ENCODE measurements at places on chromosomes 3 and 15.
A peak's percentile ranks its signal among the peaks of the same experiment; 100 is the strongest.

GRCh38 chr3:171788546-171789351 is 21.5 kb downstream of the PLD1 start:
- H3K4me3 ChIP-seq = no peak overlapping the region
- H3K27ac ChIP-seq = no peak overlapping the region
- H3K4me1 ChIP-seq = no peaks in the 10 kb centered on the region
- H3K27me3 ChIP-seq = no peaks in the 10 kb centered on the region
- H3K36me3 ChIP-seq = no peaks in the 10 kb centered on the region

DNA sequence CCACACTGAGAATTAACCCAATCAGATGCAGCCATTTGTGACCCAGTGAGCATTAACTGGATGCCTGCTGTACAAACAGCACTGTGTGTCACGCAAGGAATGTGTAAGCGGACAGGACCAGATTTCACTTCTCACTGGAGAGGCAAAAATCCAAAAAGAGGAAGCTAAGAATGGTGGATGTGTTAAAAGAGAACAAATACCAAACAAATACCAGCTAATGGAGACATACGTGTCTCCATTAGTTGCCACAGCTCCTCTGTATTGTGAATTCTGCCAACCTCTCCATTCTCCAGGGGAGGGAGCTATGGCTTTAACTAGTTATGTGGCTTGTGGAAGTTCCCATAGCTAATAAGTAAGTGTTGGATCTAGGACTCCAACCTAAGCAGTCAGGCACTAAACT is 2.6 kb downstream of the LTF start:
- no peaks in the 10 kb centered on the region for H3K36me3 ChIP-seq
- H3K27ac ChIP-seq = no peak overlapping the region
- H3K27me3 ChIP-seq = peaks cover 6% of the 10 kb centered on the region
- no peak overlapping the region for H3K4me3 ChIP-seq
- DNase-seq = no peak

DNA sequence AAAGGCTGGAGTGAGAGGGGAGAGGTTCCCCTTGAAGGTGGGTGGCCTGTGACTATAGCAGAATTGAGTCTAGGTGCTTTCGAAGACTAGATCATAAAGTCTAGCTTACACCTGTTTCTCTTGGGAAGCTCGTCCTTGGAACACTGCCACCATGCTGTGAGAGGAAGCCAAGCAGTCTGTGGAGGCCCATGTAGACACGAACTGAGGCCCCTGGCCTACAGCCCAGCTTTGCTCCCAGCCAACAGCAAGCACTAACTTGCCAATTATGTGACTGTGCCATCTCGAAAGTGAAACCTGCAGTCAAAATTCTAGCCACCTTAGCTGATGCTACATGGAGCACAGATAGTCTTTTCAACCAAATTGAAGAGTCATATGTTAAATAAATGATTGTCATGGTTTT is 190.5 kb upstream of the NECTIN3 start:
- H3K27ac ChIP-seq = no peak overlapping the region
- peak; percentile 7 for DNase-seq
- no peaks in the 10 kb centered on the region for H3K4me1 ChIP-seq
- H3K4me3 ChIP-seq = no peak overlapping the region
- H3K27me3 ChIP-seq = no peaks in the 10 kb centered on the region
- H3K36me3 ChIP-seq = no peaks in the 10 kb centered on the region

- DNase-seq = no peak
- no peaks in the 10 kb centered on the region for H3K36me3 ChIP-seq
- no peaks in the 10 kb centered on the region for H3K4me1 ChIP-seq
- no peak overlapping the region for H3K4me3 ChIP-seq
These were observed 37.0 kb upstream of the TMC3 start for GRCh38 chr15:81411051-81411450.

DNA sequence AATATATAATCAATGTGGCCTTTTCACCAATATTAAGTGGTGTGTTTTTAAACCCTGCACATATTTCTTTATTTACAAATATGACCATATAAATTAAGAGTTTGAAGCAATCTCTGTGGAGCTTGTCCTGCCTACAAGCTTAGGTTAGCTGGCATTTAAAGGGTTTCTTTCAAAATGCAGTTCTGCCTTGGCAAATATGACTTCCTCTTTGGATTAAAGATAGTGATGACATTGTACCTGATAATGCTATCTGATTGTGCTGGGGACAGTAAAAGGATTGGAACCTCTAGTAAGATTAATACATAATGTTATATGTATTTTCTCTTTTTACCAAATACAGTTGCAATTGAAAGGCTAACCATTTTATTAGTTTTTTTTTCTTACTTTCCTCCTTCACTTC is 249.1 kb downstream of the OTOL1 start:
- DNase-seq = no peak
- H3K27ac ChIP-seq = no peak overlapping the region
- H3K4me3 ChIP-seq = no peak overlapping the region
- H3K4me1 ChIP-seq = no peaks in the 10 kb centered on the region

DNA sequence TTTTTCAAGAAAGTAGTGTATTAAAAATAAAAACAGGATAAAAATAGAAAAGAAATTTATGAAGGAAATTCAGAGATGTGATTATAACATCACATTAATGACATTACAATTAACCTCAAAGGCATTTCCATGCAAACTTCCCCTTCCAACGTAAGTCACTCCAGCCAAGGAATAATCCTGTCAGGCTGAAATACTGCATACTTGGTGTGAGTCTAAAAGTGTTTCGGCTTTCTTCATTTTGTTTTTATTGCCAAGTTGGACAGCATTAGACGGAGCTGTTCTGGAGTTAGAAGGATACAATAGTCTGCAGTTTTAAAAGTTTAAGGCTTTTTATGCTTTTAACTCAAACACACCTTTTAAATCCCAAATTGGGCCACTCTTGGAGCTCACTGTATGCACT is 435.0 kb downstream of the MECOM start:
- H3K4me3 ChIP-seq = no peak overlapping the region
- no peaks in the 10 kb centered on the region for H3K36me3 ChIP-seq
- H3K4me1 ChIP-seq = no peaks in the 10 kb centered on the region
- no peaks in the 10 kb centered on the region for H3K27me3 ChIP-seq

GRCh38 chr3:187926620-187927019 is 181.4 kb upstream of the BCL6 start:
- H3K27ac ChIP-seq = no peak overlapping the region
- H3K4me1 ChIP-seq = no peaks in the 10 kb centered on the region
- no peaks in the 10 kb centered on the region for H3K36me3 ChIP-seq
- DNase-seq = no peak
- H3K4me3 ChIP-seq = no peak overlapping the region
- no peaks in the 10 kb centered on the region for H3K27me3 ChIP-seq

- H3K4me3 ChIP-seq = no peak overlapping the region
- H3K27ac ChIP-seq = no peak overlapping the region
- H3K36me3 ChIP-seq = no peaks in the 10 kb centered on the region
- H3K27me3 ChIP-seq = no peaks in the 10 kb centered on the region
These were observed 825.7 kb downstream of the SQOR start for GRCh38 chr15:46460431-46461094.

- no peaks in the 10 kb centered on the region for H3K36me3 ChIP-seq
- no peak overlapping the region for H3K4me3 ChIP-seq
- H3K27me3 ChIP-seq = no peaks in the 10 kb centered on the region
- peaks cover 40% of the 10 kb centered on the region for H3K4me1 ChIP-seq
- peak; percentile 77 for DNase-seq
- no peak overlapping the region for H3K27ac ChIP-seq
These were observed 198.3 kb downstream of the OPA1 start for GRCh38 chr3:193791041-193792032.

GRCh38 chr15:31102039-31102321 is 455 bp upstream of the TRPM1 start:
- no peaks in the 10 kb centered on the region for H3K4me1 ChIP-seq
- no peak overlapping the region for H3K27ac ChIP-seq
- H3K36me3 ChIP-seq = no peaks in the 10 kb centered on the region
- no peak for DNase-seq

- no peaks in the 10 kb centered on the region for H3K27me3 ChIP-seq
- H3K27ac ChIP-seq = no peak overlapping the region
- no peaks in the 10 kb centered on the region for H3K4me1 ChIP-seq
- no peak overlapping the region for H3K4me3 ChIP-seq
- H3K36me3 ChIP-seq = no peaks in the 10 kb centered on the region
These were observed 480.3 kb downstream of the FGF12 start for GRCh38 chr3:192246847-192247559.

GRCh38 chr3:2512881-2513280 is 414.2 kb downstream of the CNTN4 start:
- DNase-seq = no peak
- H3K36me3 ChIP-seq = no peaks in the 10 kb centered on the region
- H3K27me3 ChIP-seq = no peaks in the 10 kb centered on the region
- H3K4me3 ChIP-seq = no peak overlapping the region
- H3K27ac ChIP-seq = no peak overlapping the region

GRCh38 chr3:188890572-188891270 is 281.1 kb upstream of the TPRG1 start:
- H3K4me3 ChIP-seq = no peak overlapping the region
- no peaks in the 10 kb centered on the region for H3K4me1 ChIP-seq
- no peaks in the 10 kb centered on the region for H3K27me3 ChIP-seq
- no peak for DNase-seq

DNA sequence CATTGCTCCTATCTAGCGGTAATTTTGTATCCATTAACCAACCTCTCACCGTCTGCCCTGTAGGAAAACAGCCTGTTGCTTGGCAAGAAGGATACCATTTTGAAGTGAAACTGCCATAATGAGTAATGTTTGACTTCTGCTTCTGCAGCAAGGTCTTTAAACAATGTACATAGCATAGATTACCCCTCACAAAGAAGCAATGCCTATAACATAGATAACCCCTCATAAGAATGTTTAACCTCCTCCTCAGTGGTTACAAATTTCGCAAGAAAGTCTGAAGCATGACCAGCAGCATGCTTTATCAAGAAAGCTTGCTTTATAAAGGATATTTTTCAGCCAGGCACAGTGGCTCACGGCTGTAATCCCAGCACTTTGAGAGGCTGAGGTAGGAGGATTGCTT is 61.2 kb upstream of the MFGE8 start:
- peak; percentile 57 for DNase-seq
- H3K27me3 ChIP-seq = no peaks in the 10 kb centered on the region
- no peak overlapping the region for H3K4me3 ChIP-seq
- no peaks in the 10 kb centered on the region for H3K4me1 ChIP-seq
- H3K27ac ChIP-seq = no peak overlapping the region

- no peak overlapping the region for H3K27ac ChIP-seq
- no peaks in the 10 kb centered on the region for H3K36me3 ChIP-seq
- DNase-seq = no peak
- no peak overlapping the region for H3K4me3 ChIP-seq
These were observed 236.7 kb downstream of the ADAMTSL3 start for GRCh38 chr15:83890587-83890986.

DNA sequence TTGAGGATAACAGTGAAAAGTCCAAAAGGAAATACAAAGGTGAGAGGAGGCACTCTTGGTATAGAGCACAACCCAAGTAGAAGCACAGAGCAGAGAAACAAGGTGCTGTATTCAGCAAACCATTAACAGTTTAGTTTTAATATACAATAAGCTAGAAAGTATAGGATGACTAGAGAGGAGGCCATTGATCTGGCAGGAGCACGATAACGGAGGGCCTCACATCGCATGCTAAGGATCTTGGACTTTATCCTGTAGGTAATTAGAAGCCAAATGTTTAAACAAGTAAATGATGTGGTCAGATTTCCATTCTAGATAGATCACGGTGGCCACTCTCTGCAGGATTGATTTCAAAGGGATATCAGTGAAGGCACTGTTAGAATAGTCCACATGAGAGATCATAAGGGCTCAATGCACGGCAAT is 935.0 kb downstream of the ROBO1 start:
- no peaks in the 10 kb centered on the region for H3K36me3 ChIP-seq
- H3K27ac ChIP-seq = no peak overlapping the region
- DNase-seq = no peak
- no peaks in the 10 kb centered on the region for H3K27me3 ChIP-seq
- H3K4me3 ChIP-seq = no peak overlapping the region
- H3K4me1 ChIP-seq = no peaks in the 10 kb centered on the region

- no peak overlapping the region for H3K27ac ChIP-seq
- no peaks in the 10 kb centered on the region for H3K4me1 ChIP-seq
- no peaks in the 10 kb centered on the region for H3K27me3 ChIP-seq
- no peak for DNase-seq
- H3K4me3 ChIP-seq = no peak overlapping the region
These were observed 203.6 kb downstream of the TNIK start for GRCh38 chr3:171256445-171257250.

DNA sequence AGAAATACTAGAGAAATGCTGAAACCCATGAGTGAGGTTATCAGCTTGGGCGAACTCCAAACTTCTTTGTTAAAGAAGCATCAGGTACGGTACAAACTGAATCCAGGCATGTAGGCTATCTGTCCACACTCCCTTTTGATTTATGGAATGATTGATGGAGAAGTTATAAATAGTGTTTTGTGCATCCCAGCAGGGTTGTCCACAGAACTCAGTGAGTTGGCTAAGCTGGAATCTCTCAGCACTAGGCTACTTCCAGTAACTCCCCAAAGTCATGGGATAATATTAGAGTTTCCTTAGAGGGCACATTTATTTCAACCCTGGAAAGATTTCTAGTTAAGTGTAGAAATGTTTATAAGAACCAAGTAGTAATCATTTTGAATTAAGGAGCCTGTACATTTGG is 186.2 kb upstream of the CRBN start:
- no peak overlapping the region for H3K27ac ChIP-seq
- no peaks in the 10 kb centered on the region for H3K27me3 ChIP-seq
- DNase-seq = no peak
- H3K4me3 ChIP-seq = no peak overlapping the region
- no peaks in the 10 kb centered on the region for H3K36me3 ChIP-seq
- H3K4me1 ChIP-seq = no peaks in the 10 kb centered on the region

DNA sequence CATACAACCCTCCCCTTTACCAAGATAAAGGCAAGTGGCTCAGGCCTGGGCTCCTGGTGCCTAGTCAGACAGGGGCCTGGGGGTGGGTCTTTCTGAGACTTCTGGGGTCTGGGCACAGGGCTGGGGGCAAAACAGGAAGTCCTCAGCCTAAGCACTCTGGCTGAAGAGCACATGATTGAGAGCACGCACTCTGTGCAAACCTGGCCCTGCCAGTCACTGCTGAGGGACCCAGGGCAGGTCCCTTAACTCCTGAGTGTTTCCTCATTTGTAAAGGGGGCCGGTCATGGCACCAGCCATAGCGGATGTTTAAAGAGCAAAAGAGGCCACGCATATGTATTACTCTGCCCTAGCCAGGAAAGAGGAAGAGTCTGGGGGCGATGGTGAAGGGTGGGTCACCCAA is 16.0 kb downstream of the TKT start:
- peak overlapping the region; percentile 20 for H3K27ac ChIP-seq
- H3K4me1 ChIP-seq = peaks cover 53% of the 10 kb centered on the region
- no peak for DNase-seq
- H3K36me3 ChIP-seq = peaks cover 69% of the 10 kb centered on the region

DNA sequence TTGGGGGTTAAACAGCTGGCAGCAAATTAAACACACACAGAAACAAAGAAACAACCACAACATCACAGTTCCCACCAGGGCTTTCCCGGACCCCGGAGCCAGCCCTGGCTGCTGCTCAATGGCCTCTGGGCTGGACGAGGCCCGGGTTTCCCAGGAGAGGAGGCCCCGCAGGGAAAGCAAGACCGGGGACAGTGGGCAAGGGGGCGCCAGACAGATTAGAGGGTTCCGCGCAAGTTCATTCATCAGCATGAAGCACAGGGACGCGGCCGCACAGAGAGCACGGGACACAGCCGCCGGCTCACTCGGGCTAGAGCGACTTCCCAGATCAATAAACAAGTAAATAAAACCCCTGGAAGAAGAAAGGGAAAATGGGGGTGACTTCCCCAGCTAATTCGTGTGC is 66.4 kb upstream of the RPL32 start:
- no peaks in the 10 kb centered on the region for H3K27me3 ChIP-seq
- H3K4me3 ChIP-seq = no peak overlapping the region
- peaks cover 82% of the 10 kb centered on the region for H3K36me3 ChIP-seq
- no peak for DNase-seq
- no peaks in the 10 kb centered on the region for H3K4me1 ChIP-seq

Measured in trophoblast cell (in vitro differentiated cells and primary cell).